ENCODE measurements at places on chromosomes 12 and 14.

DNA sequence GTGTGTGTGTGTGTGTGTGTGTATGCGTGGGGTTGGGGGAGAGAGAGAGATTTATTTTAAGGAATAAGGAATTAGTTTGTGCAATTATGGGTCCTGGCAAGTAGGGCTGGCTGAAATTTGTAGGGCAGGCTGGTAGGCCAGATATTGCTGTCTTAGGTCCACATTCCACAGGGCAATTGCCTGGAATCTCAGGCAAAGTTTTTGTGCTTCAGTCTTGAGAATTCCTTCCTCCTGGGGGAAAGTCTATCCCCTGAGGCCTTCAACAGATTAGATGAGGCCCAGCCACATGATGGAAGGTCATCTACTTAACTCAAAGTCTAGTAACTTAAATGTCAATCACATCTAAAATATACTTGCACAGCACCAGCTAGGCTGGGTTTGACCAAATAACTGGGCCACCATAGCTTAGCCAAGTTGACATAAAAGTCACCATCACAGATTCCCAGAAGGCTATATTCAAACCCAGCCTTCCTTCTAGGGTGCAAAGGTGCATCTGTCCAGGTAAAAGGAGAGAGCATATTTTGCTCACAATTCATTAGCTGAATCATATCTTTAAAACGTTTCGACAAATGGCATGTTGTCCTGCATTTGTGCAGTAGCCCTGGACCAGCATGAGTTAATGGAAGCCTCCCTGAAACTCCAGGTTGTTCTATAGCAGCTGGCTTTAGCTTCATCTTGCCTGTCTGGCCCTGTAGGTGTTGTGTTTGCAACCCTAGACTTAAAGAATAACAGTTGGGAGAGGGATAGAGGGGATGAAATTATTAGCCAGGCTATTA, 63.1 kb downstream of the C14orf132 start:
- DNase-seq, result no peak

- DNase-seq, result no peak
These were observed 380.0 kb downstream of the DIO2 start for GRCh38 chr14:79831195-79831892.

GRCh38 chr12:32211900-32212156, 105.2 kb downstream of the BICD1 start:
- DNase-seq, result no peak

- no peak for DNase-seq
These were observed 332.9 kb downstream of the BCAT1 start for GRCh38 chr12:24615967-24616411.

GRCh38 chr12:105352052-105352451, 21.6 kb downstream of the C12orf75 start:
- no peak for DNase-seq

DNA sequence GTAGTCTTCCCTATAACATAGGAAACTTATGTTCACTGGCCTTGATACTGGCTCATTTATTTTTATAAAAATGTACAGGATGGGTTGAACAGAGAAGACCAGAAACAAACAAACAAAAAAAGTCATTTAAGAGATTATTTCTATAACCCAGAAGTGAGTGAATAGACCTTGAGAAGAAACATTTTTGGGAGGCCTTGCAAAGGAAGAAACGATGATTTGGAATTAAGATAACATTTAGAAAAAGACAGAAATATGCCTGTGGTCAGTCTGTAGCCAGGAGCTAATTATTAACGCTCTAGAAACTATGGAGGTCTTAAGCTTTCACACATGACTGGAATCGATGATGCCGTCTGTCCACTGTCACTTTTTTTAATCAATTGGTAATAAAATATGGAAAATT, 264.0 kb downstream of the EGLN3 start:
- no peak for DNase-seq

- no peak for DNase-seq
These were observed 1.3 kb downstream of the ARHGEF40 start for GRCh38 chr14:21071225-21072030.

DNA sequence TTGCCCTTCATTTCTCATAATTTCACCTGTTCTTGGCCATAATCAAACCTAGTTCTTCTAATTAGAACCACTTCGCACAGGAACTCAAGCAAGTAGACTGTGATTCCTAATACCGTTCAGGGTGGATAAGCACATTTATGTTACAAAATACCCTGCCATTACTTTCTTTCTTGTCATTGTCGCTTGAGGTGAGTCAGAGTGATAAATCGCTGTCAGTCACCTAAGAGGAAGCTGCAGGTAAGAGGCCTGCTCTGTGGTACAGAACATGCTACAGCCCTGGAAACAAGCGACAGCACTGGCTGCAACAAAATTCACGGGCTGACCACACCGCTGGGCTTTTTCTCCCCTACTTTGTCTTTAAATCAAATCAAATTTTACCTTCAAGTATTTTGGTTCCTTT, 218.2 kb downstream of the ANO6 start:
- DNase-seq, result no peak

- DNase-seq, result no peak
These were observed 89.9 kb downstream of the MGST1 start for GRCh38 chr12:16437281-16437816.

- DNase-seq, result no peak
These were observed 38.9 kb upstream of the IL22 start for GRCh38 chr12:68292151-68292943.

- no peak for DNase-seq
These were observed 136.6 kb upstream of the SLC38A2 start for GRCh38 chr12:46509135-46509534.

DNA sequence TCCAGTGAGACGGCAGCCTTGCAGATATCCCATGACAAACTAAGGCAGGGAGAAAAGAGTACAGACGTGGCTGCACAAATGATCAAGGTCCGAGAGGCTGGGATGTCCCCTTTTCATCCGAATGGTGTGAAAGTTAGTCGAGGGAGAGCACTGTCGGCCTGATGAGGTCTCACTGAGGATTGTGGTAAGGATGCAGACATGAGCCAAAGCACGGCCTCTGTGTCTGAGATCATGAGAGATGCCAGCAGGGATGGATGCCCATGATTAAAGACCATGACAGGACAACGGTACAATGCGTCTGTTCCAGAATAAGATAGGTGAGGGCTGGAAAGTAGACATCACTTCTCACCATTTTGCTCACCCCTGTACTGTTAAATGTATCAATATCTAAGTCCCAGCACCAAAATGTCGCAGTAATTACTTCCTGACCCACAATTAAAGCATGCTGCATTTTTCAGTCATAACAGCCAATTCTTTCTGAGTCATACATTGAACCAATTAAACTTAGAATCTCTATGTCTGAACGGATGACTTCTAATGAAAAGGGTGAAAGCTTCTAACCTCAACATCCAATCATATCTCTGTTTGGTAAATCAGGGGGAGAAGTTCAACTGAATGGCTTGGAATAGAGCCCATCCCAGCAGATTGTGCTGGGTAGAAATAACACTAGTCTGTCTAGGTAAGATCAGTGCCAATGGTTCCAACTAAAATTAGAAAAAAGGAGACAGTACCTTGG, 249.6 kb upstream of the SOX5 start:
- no peak for DNase-seq

DNA sequence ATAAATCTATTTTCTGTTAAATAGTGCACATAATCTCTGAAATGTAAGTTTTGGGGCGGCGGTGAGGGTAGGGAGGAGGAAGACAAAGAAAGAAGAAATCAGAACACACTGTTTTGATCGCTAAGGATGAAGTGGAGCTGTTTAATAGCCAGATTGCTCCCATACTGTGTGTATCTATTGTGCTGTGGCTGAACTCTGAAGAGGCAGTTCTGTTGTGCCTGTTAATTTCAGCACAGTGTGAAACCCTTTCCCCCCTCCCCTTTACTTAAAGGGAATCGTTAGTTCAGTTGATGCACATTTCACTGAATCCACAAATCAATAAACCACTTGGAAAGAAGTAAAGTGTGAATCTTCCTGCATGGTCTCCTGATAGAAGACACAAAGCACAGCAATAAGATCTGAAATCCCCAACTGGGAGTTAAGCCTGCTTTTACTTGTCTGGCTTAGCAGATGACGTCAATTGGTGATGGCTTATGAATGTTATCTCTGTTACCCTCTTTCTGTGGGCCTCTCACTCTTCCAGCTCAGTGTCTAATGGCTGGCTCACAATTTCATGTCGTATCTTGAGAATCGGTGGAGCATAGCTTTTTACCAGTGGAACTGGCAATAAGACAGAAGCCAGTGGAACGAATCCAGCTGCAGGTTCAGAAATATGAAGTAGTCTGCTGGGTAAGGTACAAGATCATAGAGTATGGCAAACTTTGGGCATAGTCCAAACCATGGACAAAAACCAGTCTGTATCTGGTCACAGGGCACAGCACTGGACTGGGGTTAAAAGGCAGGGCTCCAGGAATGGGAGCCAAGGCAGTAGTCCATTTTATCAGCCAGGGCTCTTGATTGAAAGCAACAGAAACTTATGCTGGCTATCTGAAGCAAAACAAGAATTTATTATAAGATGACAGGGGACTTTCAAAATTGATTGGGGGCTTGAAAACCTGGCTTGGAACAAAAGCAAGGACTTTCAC, 413.5 kb upstream of the SEL1L start:
- DNase-seq, result no peak

GRCh38 chr12:14422516-14423230, 57.2 kb downstream of the ATF7IP start:
- DNase-seq, result no peak

GRCh38 chr12:2266666-2267620, 214.2 kb downstream of the CACNA1C start:
- DNase-seq, result no peak

GRCh38 chr12:43337571-43338444, 214.2 kb downstream of the ADAMTS20 start:
- DNase-seq, result no peak

DNA sequence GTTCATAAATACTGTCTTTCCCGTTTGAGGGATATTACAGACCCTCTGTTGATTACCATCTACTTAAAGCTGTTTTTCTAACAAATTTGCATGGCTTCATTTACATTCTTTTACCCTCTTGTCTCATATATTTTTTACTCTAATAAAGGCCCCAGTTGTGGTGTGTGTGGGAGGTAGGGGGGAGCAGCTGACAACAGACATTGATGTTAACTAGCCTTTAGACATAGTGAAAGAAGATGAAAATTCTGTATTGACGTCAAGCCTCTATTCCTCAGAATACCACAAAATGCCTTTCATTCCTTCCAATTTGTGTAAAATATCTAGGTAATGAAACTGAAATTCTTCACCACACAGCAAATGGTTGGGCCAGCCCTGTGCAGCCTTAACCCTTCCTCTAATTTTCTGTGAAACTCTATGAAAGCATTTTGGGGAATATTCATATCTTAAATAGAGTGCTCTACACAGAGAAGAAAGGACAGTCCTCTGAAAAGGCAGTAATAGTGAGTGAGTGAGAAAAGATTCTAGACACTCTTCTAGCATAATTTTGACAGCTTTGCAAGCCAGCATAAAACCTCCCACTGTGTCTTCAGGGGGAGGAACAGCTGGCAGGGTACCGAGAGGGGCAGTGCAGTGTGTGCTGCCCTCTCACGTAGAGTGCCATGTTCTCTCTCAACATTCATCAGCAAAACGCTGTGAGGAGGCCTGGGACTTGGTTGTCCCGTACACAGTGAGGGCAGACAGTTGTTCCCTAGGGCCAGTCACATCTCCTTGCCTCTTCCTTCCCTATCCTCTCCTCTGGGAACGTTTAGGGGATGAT, 20.1 kb upstream of the CERS5 start:
- no peak for DNase-seq

- no peak for DNase-seq
These were observed 363.6 kb downstream of the TMEM132D start for GRCh38 chr12:129540249-129540648.

GRCh38 chr14:91005716-91006115, 54.7 kb downstream of the RPS6KA5 start:
- no peak for DNase-seq

DNA sequence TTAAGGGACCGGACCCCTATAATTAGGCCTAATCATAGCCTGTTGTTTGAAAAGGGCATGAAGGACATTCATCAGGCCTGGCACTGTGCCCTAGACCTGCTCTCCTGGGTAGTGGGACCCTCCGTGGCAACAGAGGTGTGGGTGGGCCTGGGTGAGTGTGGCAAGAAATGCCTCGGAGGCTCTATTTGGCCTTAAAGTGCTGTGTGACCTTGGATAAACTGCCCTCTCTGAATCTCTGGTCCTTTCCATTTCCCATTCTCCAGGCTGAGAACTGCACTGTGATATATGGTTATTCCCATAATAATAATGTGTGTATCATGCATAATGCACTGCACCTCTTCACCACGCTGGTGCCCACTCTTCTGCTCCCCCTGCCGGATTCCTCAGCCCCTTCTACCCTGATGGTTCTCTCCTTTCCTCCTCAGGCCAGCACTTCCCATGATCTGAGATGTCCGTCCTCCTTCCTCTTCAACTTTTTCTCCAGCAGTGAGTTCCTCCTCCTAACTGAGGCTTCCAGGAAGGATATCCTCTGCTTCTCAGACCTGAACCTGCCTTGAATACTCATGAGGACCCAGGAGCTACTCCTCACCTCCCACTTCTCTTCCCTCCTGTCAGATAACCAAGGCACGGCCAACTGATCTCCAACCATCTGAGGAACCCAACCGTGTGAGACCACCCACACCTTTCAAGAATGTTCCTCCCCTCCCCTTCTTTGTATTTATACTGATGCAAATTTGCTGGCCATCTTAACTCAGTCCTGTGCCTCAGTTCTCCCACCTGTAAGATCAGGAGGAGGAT, 111.0 kb upstream of the PZP start:
- no peak for DNase-seq

GRCh38 chr14:75286313-75286712, 7.7 kb downstream of the FOS start:
- DNase-seq, result no peak

- DNase-seq, result no peak
These were observed 86.9 kb upstream of the FLRT2 start for GRCh38 chr14:85442996-85443395.

DNA sequence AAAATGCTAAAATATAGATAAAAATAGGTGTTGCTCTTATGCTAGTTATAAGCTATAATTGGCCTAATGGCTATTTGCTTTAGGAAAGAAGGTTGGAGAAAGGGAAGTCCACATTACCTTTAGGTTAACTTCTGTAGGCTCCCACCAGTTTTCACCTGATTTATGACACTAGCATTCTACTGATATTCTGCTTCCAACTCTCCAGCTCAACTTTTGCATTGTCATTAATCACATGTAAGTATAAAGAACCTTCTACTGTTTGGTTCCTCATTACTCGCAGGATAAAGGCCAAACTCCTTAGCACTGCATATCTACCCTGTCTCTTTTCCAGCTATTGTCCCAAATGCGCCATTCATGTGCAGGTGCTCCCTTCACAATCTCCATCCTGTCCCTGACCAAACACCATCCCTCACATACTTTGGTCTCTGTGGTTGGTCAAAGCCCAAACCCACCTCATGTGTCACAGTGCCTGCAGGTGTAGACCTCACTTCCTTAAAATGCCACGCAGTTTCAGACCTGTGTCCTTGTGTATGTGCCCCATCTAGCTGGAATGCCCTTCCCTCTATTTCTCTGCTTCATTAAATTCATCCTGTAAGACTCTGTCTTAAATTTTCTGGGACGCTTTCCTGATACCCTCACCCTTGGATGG, 3.3 kb downstream of the DDHD1 start:
- DNase-seq, result no peak
